MM.1S (cell line): ENCODE measurements at places on chromosomes 3 and 15.

DNA sequence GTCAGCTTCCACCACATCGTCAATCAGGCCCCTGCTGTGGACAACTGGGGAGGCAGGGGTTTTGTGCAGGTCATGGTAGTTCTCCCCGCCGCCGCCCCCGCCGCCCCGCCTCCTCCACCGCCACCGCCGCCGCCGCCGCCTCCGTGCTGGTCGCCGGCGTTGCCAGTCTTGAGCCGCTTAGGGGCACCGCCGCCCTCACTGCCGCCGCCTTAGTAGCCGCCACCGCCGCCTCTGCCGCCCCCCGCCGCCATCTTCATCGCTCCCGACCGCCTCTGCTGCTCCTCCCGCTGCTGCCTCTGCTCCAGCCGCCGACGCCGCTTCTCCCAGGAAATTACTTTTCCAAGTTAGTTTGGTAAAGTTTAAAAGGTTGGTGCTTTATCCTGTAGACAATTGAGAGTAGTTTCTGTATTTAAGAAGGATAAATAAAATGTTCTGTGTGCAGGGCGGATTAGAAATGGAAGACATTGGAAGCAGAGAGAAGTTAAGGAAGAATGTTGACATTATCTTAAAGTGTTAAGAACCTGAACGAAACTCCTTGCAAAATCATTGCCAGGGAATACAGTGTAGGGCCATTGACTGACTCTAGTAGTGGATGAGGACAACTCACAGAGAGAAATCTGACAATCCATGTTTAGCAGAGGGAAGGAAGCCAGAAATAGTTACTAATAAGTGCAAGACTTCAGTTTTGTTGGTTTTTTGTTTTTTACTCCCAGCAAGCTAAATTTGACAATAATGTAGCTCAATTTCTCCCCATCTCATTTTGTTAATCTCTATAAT is 53.0 kb upstream of the GOLGA8A start:
- H3K36me3 ChIP-seq = no peaks in the 10 kb centered on the region
- H3K4me3 ChIP-seq = no peak overlapping the region
- no peaks in the 10 kb centered on the region for H3K27me3 ChIP-seq
- no peak for DNase-seq

DNA sequence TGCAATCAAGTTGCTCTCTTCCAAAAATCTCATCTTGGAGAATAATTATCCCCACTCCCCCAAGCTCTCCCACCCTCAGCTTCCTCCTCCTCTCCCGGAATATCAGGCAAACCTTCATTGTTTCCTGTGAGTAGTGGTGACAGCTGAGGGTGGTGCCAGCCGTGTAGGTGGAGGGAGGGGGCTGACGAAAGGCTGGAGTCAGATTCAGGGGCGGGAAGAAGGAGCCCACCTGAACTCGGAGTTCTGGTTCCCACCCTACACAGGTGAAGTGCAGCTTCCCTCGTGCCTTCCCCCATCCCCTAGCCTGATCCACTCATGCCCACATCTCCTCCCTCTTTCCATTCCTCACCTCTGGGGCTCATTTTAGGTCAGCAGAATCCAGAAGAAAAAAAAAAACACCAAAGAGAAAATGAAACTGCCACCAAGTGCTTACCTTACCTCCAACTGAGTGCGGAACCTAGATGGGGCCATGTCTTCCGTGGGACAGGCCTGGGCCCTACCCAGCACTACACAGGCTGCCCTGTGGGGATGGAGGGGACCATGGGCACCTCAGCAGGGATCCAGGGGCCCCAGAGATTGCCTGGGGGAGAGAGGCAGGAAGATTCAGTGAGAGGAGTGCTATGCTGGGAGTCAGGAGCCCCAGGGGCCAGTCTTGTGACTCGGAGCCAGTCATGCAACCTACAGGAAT is 81.3 kb downstream of the ADCY5 start:
- H3K4me1 ChIP-seq = no peaks in the 10 kb centered on the region
- peak; percentile 41 for DNase-seq
- no peak overlapping the region for H3K27ac ChIP-seq
- H3K4me3 ChIP-seq = no peak overlapping the region
- H3K27me3 ChIP-seq = no peaks in the 10 kb centered on the region

DNA sequence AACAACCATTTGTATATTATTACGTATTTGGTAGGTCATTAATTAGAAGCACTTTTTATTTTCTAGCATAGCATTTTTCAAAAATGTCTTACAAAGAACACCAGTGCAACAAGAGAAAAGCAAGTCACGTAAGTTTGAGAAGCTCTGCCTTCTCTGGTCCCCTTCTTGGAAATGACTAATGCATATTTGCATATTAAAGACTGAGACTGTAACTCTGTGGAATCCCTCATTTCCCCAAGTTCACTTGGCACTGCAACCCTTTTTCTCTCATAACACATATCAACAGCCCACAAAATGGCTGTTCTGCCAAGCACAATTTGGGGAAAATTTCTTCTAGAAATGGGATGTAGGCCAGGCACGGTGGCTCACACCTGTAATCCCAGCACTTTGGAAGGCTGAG is 176.3 kb downstream of the ERC2 start:
- no peak overlapping the region for H3K4me3 ChIP-seq
- H3K27me3 ChIP-seq = no peaks in the 10 kb centered on the region
- no peak overlapping the region for H3K27ac ChIP-seq
- no peaks in the 10 kb centered on the region for H3K36me3 ChIP-seq

- H3K4me3 ChIP-seq = no peak overlapping the region
- no peaks in the 10 kb centered on the region for H3K36me3 ChIP-seq
- H3K27me3 ChIP-seq = no peaks in the 10 kb centered on the region
- no peaks in the 10 kb centered on the region for H3K4me1 ChIP-seq
These were observed 245.3 kb downstream of the ZNF621 start for GRCh38 chr3:40770061-40770460.

GRCh38 chr3:57622362-57622761 is 25.2 kb upstream of the ARF4 start:
- no peak overlapping the region for H3K27ac ChIP-seq
- H3K36me3 ChIP-seq = peaks cover 1% of the 10 kb centered on the region; the same call in 1 of the 2 replicates
- H3K4me3 ChIP-seq = no peak overlapping the region
- no peak for DNase-seq
- no peaks in the 10 kb centered on the region for H3K27me3 ChIP-seq

DNA sequence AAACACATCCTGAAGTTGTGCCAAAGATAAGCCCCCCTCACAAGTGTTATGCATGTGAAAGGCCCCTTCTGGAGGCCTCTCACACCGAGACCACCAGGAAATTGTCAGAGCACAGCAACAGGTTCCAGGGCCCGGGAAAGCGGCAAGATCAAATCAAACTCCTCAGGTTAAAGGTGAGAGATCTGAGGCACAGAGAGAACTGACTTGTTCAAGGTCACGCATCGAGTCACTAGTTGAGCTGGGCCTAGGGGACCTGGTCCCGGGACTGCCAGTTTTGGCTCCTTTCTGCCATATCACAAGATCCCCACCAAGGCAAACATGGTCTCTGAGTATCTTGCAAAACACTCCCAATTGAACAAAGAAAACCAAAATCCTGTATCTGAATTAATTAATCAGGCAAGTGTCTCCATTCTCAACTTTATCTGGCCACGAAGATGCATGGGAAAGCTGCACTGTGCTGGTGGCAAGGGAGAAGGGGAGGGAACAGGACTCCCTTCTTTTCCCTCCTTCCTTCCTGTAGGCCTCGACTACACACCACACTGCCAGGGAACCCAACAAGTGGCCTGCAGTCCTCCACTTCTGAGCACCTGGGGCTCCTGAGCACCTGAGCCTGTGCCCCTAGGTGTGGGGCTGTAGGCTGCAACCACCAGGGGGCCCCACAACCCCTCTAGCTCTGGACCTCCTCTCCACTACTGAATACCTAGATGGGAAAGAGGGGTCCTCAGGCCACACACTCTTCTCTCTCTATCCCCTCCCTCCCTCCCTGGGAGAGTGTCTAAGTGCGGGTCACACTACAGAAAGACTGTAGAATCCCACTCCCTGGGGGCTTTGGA is 37.3 kb downstream of the ANP32A start:
- H3K4me1 ChIP-seq = no peaks in the 10 kb centered on the region
- no peak overlapping the region for H3K4me3 ChIP-seq
- DNase-seq = peak; percentile 47
- H3K27ac ChIP-seq = no peak overlapping the region
- peaks cover 26% of the 10 kb centered on the region for H3K36me3 ChIP-seq
- H3K27me3 ChIP-seq = no peaks in the 10 kb centered on the region

DNA sequence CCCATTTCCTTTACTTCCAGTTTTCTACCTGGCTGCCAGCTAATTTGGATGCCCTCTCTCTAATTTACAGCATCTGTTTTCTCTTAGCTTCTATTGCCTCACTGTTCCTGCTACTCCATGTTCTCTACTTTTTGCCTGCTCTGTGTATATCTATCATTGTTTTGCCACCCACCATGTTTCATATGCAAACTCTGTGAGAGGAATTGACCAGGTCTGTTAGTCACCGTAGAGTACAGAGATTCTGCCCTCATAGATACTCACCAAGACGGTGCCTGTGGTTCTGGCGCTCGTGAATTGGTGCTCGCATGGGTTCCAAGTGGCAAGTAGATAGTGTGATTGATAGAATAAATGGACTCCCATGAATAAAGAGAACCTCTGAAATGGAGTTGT is 288.8 kb downstream of the CNTN6 start:
- no peak overlapping the region for H3K27ac ChIP-seq
- H3K36me3 ChIP-seq = no peaks in the 10 kb centered on the region

DNA sequence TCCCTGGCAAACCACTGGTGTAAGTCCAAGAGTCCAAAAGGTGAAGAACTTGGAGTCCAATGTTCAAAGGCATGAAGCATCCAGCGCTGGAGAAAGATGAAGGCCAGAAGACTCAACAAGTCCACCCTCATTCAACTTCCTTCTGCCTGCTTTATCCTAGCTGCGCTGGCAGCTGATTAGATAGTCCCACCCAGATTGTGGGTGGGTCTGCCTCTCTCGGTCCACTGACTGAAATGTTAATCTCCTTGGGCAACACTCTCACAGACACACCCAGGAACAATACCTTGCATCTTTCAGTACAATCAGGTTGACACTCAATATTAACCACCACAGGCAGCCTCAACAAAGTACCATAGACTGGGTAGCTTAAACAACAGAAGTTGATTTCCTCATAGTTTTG is 245.9 kb upstream of the IGF1R start:
- no peaks in the 10 kb centered on the region for H3K27me3 ChIP-seq
- peaks cover 15% of the 10 kb centered on the region for H3K4me1 ChIP-seq
- no peak overlapping the region for H3K27ac ChIP-seq
- no peak for DNase-seq

DNA sequence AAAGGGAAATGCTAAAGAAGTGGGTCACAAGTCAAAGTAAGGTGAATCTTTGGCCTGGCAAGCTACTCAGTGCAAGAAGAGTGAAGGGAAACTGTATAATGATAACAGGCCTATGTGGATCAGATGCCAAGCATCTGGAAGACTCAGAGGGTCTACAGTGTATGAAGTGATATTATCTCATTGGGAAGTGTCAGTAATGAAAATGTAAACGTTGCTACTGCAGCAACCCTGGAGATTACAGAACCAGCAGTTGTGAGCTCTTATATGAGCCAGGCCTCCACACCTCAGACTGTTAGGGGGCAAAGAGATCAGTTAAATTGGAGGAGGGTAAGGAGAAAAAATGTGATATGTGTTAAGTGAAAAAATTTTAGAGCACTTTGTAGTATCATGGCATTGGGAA is 195.4 kb upstream of the DPH6 start:
- H3K36me3 ChIP-seq = no peaks in the 10 kb centered on the region
- no peak overlapping the region for H3K27ac ChIP-seq
- no peaks in the 10 kb centered on the region for H3K27me3 ChIP-seq
- H3K4me3 ChIP-seq = no peak overlapping the region
- H3K4me1 ChIP-seq = peaks cover 5% of the 10 kb centered on the region; the same call in 1 of the 2 replicates

DNA sequence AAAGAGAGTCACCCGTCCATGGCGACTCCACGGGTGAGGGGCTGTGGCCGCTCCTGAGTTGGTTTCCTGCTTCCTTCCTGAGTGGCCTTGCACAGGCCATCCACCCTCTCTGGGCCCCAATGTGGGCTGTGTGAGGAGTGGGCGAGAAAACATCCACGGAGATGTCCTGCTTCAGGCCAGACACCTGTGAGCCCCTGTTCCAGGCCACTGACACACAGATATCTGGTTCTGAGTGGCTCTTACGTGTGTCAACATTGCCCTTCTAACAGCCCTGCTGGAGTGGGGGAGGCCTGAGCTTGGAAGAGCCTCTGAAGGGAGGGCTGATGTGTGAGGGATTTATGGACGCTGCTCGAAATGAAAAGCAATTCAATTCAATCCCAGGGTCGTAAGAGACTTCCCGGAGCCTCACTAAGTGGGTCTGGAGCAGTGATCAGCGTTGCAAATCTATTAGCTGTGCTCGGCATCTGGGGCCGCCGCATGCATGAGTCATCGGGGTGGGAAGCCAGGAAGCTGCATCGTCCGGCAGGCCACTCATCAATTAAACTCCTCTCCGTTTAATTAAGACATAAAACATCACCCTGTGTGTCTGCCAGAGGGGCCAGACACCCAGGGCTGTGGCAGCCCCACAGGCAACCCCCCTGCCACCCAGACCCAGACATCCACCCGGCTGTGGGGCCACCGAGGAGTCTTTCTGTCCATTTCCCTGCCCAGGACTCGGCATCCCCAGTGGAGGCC is 20.0 kb upstream of the PRR23E start:
- DNase-seq = no peak
- H3K27me3 ChIP-seq = peaks cover 8% of the 10 kb centered on the region
- no peak overlapping the region for H3K27ac ChIP-seq
- no peaks in the 10 kb centered on the region for H3K4me1 ChIP-seq
- no peak overlapping the region for H3K4me3 ChIP-seq

DNA sequence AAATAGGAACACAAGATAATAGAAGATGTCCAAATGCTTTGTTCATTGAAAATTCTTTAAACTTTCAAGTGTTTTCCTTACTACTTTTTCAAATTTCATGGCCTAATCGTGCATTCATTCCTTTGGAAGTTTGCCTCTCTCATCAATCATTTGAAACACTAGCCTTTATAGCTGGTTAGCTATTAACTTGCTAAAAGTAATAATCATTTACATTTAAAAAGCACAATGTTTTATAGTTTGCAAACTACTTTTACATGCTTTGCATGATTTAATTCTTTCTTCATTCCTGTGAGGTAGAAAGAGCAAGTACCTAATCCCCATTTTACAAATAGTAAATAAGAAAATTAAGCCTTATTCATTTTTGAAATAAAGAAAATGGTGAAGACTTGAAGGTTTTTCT is 137.4 kb upstream of the SLC7A14 start:
- H3K4me1 ChIP-seq = no peaks in the 10 kb centered on the region
- no peak overlapping the region for H3K4me3 ChIP-seq
- no peak overlapping the region for H3K27ac ChIP-seq
- H3K27me3 ChIP-seq = no peaks in the 10 kb centered on the region
- H3K36me3 ChIP-seq = no peaks in the 10 kb centered on the region
- DNase-seq = no peak

GRCh38 chr3:128170866-128171516 is 17.7 kb downstream of the EEFSEC start:
- no peak for DNase-seq
- no peak overlapping the region for H3K4me3 ChIP-seq
- no peak overlapping the region for H3K27ac ChIP-seq
- no peaks in the 10 kb centered on the region for H3K27me3 ChIP-seq
